ENCODE measurements at places on chromosomes 3 and 15.
A peak's percentile ranks its signal among the peaks of the same experiment; 100 is the strongest.

DNA sequence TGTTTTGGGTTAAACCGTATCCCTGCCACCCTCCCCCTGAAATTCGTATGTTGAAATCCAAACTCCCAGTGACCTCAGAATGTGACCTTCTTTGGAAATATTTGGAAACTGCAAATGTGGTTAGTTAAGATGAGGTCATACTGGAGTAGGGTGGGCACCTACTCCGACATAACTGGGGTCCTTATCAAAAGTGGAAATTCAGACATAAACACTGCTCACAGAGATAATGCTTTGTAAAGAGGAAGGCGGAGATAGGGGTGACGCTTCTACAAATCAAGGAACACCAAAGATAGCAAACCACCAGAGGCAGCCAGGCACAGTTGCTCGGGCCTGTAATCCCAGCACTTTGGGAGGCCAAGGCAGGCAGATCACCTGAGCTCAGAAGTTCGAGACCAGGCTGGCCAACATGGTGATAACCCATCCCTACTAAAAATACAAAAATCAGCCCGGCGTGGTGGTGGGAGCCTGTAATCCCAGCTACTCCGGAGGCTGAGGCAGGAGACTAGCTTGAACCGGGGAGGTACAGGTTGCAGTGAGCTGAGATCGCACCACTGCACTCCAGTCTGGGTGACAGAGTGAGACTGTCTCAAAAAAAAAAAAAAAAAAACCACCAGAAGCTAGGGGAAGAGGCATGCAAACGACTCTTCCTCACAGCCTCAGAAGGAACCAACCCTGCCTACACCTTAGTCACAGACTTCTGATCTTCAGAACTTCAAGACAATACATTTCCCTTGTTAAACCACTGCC lies 51.1 kb upstream of the CHD2 start:
- DNase-seq = peak; percentile 25

- no peak for DNase-seq
These were observed 191.2 kb upstream of the CBLB start for GRCh38 chr3:106059953-106060517.

GRCh38 chr3:102163039-102163817 lies 271.6 kb upstream of the ZPLD1 start:
- no peak for DNase-seq

DNA sequence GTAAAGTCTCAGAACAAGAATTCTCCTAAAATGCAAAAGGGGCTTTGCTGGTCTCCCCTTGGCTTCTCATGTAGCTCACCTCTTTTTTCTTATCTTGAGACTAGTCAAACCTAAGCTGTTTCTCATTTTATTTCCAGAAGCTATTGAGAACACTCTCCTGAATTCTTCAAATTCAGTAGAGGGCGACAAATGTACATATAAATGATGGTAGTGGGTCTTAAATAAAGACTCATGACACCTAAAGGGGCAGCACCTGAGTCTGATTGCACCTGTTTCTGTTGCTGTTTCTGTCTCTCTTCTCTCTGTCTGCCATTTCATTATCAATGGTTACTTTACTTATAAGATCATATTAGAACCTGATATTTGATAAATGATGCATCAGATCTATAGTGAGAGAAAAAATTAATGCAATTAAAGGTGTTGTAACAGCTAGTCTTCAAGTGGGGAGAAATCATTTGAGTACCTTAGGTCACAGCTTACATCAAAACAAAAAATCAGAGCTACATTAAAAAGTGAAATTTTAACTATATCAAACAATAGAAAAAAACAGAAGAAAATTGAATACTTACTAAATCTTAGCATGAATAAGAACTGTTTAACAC lies 7.0 kb downstream of the ADIPOQ start:
- peak; percentile 65 for DNase-seq

DNA sequence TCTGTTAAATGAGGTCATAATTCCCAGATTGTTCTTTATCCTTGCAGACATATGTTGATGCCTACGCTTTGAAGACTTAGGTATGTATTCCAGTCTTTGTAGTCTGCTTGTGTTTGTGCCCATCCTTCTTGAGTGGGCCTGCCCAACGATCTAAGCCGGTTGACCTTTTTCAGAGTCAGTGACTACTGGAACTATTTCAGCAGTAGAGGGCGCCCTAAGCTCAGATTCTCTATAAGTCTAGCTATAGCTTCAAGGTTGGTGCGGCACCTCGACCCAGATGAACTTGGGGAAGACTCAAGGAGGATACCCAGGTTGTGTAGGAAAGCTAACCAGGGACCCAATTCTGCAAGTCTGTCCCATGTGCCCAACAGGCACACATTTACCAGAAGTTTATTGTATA lies 228.8 kb upstream of the PPP2R3A start:
- DNase-seq = peak; percentile 52

GRCh38 chr15:64635499-64636495 lies 139.6 kb downstream of the RBPMS2 start:
- no peak for DNase-seq

GRCh38 chr3:52440671-52441070 lies 4.2 kb downstream of the SEMA3G start:
- DNase-seq = no peak

DNA sequence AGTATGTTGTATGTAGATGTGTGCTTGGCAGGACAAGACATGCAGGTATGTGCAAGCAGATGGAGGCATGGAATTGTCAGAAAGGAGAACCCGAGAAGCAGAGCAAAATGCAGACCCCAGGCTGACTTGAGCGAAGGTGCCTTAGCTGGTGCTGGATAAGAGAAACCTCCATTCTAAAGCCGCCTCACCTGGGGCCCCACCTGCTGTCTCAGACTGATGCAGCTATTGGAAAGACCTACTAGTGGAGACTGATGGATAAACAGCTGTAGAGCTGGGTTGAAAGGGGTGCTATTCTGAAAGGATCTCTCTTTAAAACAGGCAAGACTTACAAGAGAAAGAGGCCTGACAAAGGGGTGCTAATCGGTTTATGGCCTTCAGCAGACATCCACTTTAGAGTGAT lies 86.2 kb downstream of the EPHB1 start:
- DNase-seq = no peak

DNA sequence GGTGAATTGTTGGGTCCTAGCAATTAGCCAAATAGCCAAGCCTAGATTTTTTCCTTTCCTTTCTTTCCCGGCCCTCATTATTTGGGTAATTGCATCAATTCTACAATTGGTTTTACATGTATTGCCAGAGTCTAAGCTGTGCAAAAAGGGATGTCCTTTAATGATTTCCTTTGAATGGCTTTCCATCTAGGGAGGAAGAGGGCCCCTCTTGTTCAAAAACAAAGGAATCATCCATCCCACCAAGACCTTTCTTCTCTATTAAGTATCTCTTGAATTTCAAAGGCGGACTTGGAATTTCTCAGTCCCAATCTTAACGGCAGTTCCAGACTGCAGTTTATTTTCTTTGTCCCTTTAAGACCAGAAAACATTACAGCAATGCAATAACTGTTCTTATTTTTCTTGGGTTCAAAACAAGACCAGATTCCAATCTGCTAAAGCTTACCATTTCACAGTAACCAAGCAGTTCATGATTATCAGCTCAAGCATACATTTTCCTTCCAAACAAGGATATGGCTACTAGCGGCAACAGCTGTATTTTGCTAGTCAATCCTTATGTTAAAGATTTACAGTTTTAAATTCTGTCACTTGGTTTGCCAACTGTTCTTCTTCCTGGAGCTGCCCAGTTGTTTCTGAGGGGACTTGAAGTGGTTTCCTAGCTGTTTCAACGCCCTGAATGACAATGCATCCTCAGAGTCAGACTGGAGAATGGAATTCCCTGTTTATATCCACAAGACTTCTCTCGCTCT lies 91.4 kb upstream of the LRIG1 start:
- DNase-seq = no peak

GRCh38 chr3:102037209-102037608 lies 187.9 kb downstream of the NFKBIZ start:
- no peak for DNase-seq
